ENCODE measurements at places on chromosomes 3 and 15.

- peak; percentile 23 for DNase-seq
Observed at GRCh38 chr15:31489801-31490646, 163.4 kb downstream of the KLF13 start.

DNA sequence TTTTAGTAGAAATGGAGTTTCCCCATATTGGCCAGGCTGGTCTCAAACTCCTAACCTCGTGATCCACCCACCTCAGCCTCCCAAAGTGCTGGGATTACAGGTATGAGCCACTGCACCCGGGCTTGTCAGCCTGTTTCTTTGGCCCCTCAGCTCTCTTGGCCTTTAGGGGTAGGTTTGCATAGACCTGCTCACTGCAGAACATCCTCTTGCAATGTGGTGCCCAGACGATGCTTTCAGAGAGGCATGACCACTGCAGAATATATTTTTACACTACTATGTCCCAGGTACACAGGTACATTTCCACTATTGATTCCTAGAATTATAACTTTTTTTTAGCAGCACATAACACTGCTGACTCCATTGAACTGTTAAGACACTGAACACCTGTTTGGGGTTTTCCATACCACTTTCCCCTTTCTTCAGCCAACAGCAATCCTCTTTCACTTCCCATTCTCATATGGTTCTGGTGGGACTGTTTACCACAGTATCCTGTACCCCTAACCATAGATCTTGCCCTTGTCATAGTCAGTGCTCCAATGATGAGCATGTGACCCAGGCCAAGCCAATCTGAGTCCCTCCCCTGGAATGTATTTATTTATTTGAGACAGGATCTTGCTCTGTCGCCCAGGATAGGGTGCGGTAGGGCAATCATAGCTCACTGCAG, 21.1 kb downstream of the CCDC32 start:
- DNase-seq, result no peak

DNA sequence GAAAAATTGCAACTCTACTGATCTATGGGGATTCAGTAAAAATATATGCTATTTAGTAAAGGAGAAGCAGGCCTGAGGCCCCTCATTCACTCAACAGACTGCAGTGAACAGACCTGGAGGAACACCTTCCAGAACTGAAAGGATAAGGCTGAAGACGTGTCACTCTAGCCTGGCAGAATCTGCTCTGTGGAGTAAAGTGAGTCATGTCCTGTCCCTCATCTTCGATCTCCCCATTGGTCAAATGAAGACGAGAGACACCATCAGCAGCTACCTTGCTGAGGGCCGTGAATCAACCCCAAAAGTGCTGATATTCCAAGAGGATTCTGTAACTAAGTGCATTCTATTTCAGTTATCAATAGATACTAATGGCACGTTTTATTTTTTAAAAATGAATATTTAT, 359.7 kb downstream of the FGF12 start:
- DNase-seq, result no peak

DNA sequence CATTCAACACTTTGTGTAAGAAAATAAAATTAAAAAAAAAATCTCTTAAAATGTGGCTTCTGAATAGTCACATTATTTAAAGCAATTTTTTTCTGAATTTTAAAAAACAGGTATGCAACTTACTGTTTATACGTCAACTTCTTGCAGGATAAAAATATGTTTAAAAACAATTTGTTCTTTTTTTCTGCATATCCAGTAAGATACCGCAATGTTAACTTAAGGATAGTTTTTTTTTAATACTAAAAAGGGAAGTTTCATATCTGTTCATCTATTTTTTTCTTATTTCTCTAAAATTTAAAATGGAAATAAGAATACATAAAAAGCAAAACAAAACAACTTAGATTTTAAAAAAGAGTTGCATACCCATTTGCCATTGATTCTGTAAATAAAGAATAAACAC, 27.4 kb downstream of the GOLIM4 start:
- DNase-seq, result no peak

DNA sequence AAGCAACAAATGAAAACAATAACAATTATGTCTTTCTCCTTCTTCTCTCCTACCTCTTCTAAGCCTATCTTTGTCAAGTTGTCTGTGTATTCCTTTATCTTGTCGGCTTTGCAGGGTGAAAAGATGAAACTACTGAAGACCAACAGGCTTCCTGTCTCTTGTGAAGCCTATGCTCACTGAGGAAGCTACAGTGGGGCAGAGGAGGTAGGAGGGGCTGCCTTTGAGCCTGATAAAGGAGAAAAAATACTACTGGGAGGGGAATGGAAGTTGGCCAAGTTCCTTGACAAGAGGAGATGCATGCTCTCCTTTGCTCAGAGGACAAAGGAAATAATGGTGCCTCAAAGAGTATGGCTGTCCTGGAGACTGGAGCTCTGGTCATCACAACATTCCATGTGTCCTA, 92.0 kb downstream of the IGSF11 start:
- DNase-seq, result no peak

- DNase-seq, result no peak
Observed at GRCh38 chr3:167739190-167739810, 3.8 kb downstream of the SERPINI1 start.

DNA sequence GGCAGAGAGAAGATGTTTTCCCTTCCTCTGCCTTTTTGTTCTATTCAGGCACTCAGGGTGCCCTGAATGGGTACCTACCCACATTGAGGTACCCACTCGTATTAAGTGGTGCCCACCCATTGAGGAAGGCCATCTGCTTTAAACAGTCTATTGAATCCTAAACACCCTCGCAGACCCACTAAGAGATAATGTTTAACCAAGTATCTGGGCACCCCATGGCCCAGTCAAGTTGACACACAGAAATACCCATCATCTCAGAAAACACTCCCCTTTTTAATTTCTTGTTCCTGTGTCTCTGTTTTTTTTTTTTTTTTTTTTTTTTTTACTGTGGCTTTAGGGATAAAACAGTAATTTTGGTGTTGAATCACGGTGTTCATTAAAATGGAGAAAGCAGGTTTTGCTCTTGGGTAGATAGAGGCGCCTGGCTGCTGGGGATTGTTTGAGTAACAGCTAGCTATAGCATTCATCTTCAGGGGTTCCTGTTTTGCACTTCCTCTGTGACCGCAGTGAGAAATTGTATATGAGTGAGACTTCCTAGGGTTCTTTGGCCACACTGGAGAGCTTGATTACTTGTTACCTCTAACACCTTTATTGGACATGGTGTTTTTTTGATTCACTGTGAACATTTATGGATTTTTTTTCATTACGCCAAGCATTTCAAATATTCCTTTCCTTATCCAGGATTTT, 259.1 kb downstream of the PTPRG start:
- no peak for DNase-seq

- DNase-seq, result no peak
Observed at GRCh38 chr15:79006071-79006470, 61.2 kb upstream of the CTSH start.

- DNase-seq, result no peak
Observed at GRCh38 chr15:59276225-59277178, 69.9 kb downstream of the LDHAL6B start.

DNA sequence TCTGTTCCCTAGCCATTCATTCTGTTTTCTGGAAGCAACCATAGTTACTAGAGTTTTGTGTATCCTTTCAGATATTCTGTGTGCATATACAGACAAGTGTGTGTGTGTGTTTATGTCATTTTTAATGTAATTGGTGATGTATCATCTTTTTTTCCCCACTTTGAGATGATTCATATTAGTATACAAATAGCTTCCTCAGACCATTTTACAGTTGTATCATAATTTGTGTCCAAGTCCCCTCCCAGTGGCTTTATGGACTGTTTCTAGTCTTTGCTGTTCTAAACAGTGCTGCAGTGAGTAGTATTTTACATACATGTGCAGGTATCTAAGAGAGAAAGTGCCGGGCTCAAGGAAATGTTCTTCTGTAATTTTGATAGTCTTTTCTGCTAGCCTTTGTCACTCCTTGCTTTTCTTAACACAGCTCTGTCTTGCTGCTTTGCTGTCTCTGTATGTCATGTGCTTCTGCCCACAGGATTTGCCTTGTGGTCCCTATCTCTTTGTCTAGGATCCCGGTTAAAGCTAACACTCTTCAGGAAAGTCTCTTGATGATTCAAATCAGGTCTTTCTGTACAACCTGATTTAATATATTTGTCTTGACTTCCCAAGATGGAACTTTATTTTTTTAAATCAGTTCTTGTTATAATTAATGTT, 31.5 kb upstream of the FBXL22 start:
- DNase-seq, result no peak

- no peak for DNase-seq
Observed at GRCh38 chr15:40042791-40043320, 3.9 kb upstream of the SRP14 start.

DNA sequence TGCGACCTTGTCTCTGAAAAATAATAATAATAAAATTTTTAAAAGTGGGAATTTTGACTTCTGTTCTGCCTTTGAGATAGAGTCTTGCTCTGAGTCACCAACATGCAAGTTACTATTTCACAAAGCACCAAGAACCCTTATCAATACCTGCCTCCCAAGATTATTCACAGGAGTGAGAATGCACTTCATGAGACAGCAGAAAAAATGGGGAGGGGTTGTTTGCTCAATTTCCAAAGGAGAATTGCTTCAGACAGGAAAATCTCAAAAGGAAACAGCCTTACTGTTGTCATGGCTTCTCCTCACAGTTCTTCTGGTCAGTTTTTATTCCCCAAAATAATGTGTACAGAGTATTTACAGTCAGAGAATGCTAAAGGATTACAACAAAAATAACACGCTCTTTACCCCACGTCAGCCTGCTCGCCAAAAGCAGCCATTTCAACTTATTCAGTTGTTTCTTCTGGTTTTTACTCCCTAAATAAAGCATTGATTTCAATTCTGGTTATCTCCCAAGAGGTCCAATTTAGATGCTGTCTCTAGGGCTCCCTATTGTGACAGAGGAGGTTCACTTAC, 89.0 kb downstream of the PPCDC start:
- no peak for DNase-seq

DNA sequence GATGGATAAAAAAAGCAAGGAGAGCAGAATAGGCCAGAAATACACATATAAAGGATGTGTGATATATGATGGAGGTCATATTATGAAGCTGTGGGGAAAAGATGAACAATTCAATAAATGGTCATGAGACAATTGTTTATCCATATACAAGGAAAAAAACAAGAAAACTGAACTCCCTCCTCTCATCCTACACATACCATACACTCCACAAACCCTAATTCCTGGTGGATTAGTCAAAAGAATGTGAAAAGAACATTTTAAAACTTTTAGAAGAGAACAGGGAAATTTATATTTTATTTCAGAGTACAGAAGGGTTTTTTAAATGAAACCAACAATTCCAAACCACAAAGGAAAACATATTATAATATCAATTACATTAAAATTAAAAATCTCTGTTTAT, 34.5 kb upstream of the NR2E3 start:
- no peak for DNase-seq

GRCh38 chr3:47859956-47860605, 57.1 kb downstream of the DHX30 start:
- DNase-seq, result no peak

GRCh38 chr3:147680837-147681483, 271.8 kb downstream of the ZIC1 start:
- no peak for DNase-seq

DNA sequence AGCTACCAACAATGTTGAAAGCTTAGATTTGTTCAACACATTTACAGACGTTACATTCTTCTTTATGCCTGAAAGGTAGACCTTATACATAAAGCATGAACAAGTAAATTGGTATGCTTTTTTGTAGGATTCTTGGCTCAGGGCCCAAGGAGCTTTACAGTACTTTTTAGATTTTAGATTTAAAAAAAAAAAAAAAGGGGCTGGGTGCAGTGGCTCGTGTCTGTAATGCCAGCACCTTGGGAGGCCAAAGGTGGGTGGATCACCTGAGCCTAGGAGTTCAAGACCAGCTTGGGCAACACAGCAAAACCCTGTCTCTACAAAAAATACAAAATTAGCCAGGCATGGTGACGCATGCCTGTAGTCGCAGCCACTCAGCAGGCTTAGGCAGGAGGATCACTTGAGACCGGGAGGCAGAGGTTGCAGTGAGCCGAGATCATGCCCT, 39.7 kb downstream of the MEF2A start:
- no peak for DNase-seq

GRCh38 chr3:32947789-32948238, 3.6 kb upstream of the CCR4 start:
- DNase-seq, result peak; percentile 82

GRCh38 chr3:124149771-124150170, 157.8 kb upstream of the ROPN1 start:
- DNase-seq, result no peak

DNA sequence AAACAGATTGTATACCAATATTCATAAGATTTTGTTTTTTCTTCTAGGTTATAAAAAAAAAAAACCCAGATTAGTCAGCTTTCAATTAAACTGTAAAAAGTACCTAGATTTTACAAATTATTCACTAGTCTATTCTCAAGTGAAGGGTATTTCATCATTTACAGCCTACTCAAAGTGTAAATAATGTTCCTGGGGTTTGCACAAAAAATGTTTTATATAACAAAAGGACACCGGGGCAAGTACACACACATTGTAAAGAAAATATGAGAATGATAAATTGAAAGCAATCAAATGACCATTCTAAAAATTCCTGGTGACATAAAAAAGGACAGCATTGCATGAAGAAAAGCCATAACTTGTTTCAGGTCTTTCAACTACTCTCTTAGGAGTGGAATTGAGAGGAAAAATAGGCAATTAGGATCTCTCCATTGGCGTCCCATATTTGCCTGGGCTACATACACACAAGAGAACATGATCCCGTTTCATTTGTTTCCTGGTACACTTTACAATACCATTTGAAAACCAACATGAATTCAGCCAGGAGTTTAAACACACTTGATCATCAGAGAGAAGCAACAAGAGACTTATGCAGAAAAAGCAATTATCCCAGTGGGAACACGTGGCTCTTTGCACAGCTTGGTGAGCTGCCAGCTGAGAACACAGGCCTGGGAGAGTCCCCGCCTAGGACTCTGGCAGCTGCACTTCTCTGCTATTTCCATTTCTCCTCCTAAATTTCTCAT, 1039.2 kb downstream of the ROBO1 start:
- DNase-seq, result no peak

DNA sequence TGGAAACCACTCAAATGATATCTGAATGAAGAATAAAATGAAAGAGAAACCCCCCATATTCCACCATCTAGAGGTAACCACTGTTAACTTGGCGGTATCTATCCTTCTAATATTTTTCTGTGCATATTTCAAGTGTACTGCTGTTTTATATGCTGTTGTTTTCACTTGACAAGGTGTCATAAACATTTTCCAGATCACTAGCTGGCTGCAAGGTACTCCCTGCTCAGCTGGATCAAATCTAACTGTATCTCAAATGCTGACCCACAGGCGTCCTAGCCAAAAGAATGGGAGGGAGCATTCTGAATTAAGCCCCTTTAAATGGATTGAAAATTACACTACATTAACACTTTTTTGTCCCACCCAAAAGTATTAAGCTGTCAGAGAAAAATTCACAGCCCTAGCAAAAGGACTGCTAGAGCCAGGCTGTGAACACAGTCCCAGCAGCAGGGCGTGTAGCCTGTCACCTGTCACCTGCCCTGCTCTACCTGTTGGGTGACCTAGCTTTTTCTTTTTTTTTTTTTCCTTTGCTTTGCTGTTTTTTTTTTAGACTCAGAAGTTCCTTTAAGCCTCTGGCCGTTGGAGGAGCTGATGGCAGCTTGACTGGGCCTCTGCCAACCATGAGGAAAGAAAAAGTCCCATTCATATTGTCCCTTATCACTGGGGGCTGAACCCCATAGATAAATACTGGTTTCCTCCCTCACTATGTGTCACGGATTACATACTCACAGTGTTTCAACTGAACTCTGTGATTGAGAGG, 93.7 kb upstream of the TSC22D2 start:
- no peak for DNase-seq
